ENCODE measurements at places on chromosomes 13 and 19.

- H3K27ac ChIP-seq: no peak overlapping the region
- DNase-seq: no peak
- peaks cover 11% of the 10 kb centered on the region for H3K36me3 ChIP-seq
- no peak overlapping the region for H3K4me3 ChIP-seq
- peaks cover 100% of the 10 kb centered on the region for H3K27me3 ChIP-seq
Observed at GRCh38 chr19:13027557-13027956, 32.3 kb downstream of the NFIX start.

DNA sequence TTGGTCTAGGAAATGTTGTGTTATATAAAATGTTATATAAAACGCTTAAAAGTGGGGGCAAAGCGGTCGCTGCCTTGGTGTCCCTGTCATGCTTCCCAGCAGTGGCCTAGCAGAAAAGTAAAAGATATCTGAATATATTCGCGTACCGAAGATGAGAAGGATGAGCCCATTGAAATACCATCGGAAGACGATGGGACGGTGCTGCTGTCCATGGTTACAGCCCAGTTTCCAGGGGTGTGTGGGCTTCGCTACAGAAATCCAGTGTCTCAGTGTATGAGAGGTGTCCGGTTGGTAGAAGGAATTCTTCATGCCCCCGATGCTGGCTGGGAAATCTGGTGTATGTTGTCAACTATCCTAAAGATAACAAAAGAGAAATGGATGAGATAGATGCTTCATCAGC, 110.9 kb upstream of the DIAPH3 start:
- no peaks in the 10 kb centered on the region for H3K36me3 ChIP-seq
- H3K4me3 ChIP-seq: no peak overlapping the region
- H3K27me3 ChIP-seq: no peaks in the 10 kb centered on the region
- H3K27ac ChIP-seq: no peak overlapping the region

DNA sequence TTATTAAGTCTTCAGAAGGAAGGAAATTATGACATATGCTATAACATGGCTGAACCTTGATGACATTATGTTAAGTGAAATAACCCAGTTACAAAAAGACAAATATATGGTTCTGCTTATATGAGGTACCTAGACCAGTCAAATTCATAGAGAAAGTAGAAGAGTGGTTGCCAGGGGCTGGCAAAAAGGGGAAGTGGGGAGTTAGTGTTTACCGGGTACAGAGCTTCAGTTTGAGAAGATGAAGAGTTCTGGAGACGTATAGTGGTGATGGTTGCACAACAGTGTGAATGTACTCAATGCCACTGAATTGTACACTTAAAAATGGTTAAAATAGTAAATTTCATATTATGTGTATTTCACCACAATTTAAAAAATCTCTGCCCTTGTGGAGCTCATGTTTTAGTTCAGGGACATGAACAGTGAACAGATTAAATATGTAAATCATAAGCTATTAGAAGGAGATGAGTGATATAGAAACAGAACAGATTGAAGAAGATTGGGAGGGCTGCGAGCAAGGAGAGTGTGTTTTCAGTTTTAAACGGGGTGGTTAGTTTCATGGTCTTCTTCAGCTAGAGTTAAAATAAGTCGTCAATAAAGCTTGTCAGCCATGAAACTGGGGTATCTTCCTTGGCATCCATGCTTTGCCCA, 355.2 kb downstream of the KCNRG start:
- no peaks in the 10 kb centered on the region for H3K27me3 ChIP-seq
- H3K4me3 ChIP-seq: no peak overlapping the region
- no peak overlapping the region for H3K27ac ChIP-seq
- H3K4me1 ChIP-seq: peaks cover 13% of the 10 kb centered on the region
- no peak for DNase-seq

GRCh38 chr13:112859817-112860190, 109.2 kb upstream of the MCF2L start:
- H3K4me1 ChIP-seq: no peaks in the 10 kb centered on the region
- H3K27ac ChIP-seq: no peak overlapping the region
- H3K27me3 ChIP-seq: no peaks in the 10 kb centered on the region
- no peak overlapping the region for H3K4me3 ChIP-seq
- DNase-seq: no peak

GRCh38 chr13:112970552-112971287, 1.7 kb downstream of the MCF2L start:
- peaks cover 13% of the 10 kb centered on the region for H3K4me1 ChIP-seq
- no peak overlapping the region for H3K27ac ChIP-seq
- no peak overlapping the region for H3K4me3 ChIP-seq

- DNase-seq: no peak
- no peak overlapping the region for H3K27ac ChIP-seq
- peaks cover 25% of the 10 kb centered on the region for H3K36me3 ChIP-seq
- H3K4me3 ChIP-seq: no peak overlapping the region
- no peaks in the 10 kb centered on the region for H3K27me3 ChIP-seq
Observed at GRCh38 chr19:15114153-15114540, 6.9 kb downstream of the SYDE1 start.

DNA sequence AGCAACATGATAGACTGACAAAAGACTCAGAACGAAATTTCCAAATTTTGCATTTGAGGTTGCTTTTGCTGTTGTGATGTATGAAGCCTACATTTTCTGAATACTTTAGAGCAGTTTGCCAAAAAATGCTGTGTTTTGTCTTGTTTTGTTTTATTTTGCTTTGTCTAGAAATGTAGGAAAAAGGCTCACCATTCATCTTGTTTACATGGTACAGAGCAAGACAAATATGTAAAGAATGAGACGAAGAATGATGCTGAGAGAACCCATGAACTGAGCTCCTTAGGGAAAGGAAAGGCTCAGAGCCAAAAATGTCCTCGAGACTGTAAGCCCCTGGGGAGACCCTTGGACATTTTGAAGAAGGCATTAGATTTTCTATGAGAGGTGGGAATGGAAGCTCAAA, 6.8 kb upstream of the SPART start:
- no peak overlapping the region for H3K4me3 ChIP-seq
- H3K4me1 ChIP-seq: no peaks in the 10 kb centered on the region
- DNase-seq: no peak
- no peak overlapping the region for H3K27ac ChIP-seq
- no peaks in the 10 kb centered on the region for H3K36me3 ChIP-seq

DNA sequence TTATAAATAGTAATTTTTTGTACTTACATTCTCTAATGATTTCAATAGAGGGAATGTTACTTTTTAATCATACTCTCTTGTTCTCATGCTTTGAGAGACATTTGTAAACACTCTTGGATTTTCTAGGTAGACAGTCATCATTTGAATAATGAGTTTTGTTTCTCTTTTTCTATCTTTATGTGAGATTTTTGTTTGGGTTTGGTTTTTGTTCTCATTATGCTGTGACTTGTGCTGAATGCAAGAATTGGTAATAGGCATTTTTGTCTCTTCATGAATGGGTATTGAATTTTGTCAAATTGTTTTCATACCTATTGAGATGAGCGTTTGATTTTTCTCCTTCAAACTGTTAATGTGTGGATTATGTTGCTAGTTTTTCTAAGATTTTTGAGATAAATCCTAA, 56.8 kb upstream of the GPR183 start:
- no peak overlapping the region for H3K27ac ChIP-seq
- H3K27me3 ChIP-seq: no peaks in the 10 kb centered on the region
- DNase-seq: no peak
- no peak overlapping the region for H3K4me3 ChIP-seq
- peaks cover 6% of the 10 kb centered on the region for H3K4me1 ChIP-seq

- DNase-seq: no peak
- H3K36me3 ChIP-seq: peaks cover 15% of the 10 kb centered on the region
- no peak overlapping the region for H3K27ac ChIP-seq
- peaks cover 30% of the 10 kb centered on the region for H3K4me1 ChIP-seq
- H3K27me3 ChIP-seq: no peaks in the 10 kb centered on the region
Observed at GRCh38 chr13:29589234-29589633, 6.3 kb downstream of the SLC7A1 start.

DNA sequence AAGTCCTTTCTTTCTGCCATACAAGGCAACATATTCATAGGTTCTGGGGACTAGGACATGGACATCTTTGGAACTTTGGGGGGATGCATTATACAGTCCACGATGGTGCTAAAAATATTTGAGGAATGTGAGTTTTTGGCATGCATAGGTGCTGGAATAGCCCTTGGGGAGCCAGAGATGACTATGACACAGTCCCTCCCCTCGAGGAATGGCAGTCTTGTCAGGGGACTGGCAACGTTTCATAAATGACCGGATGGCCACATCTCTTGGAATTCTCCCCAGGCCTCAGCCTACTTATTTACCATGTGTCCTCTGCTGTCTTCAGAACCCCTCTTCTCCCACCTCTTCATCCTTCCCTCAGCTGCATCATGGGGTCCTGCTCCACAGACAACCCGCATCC, 13.6 kb downstream of the MEIOSIN start:
- H3K27me3 ChIP-seq: peaks cover 16% of the 10 kb centered on the region
- no peaks in the 10 kb centered on the region for H3K4me1 ChIP-seq
- H3K36me3 ChIP-seq: no peaks in the 10 kb centered on the region
- DNase-seq: no peak

DNA sequence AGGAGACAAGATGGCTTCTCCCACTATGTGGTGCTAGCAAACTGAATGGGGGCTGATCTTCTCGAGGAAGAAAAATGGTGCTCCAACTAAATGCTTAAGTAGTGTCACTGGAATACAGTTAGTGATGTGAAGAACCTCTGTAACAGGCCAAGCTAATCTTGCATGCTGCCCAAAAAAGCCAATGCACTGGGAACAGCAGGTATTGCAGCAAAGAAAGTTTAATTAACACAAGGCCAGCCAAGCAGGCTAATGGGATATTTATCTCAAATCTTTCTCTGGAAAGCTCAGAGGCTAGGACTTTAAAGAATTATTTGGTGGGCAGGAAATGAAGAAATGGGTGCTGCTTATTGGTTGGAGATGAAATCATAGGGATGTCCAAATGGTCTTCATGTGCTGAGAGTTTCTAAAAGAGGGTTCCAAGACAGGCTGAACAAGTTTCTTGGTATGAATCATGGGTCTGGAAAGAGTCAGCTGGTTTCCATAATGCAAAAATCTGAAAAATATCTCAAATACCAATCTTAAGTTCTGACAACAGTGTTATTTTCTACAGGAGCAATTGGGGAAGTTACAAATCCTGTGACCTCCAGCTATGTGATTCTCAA, 1550.5 kb downstream of the SLITRK5 start:
- H3K4me1 ChIP-seq: no peaks in the 10 kb centered on the region
- no peaks in the 10 kb centered on the region for H3K27me3 ChIP-seq
- H3K4me3 ChIP-seq: no peak overlapping the region
- no peak for DNase-seq
- H3K27ac ChIP-seq: no peak overlapping the region
- H3K36me3 ChIP-seq: no peaks in the 10 kb centered on the region

GRCh38 chr13:32323912-32324311, 8.6 kb downstream of the BRCA2 start:
- no peak for DNase-seq
- H3K27me3 ChIP-seq: no peaks in the 10 kb centered on the region
- H3K27ac ChIP-seq: no peak overlapping the region
- no peaks in the 10 kb centered on the region for H3K4me1 ChIP-seq
- no peak overlapping the region for H3K4me3 ChIP-seq

- H3K4me3 ChIP-seq: no peak overlapping the region
- H3K4me1 ChIP-seq: peaks cover 18% of the 10 kb centered on the region
- no peak for DNase-seq
- H3K36me3 ChIP-seq: no peaks in the 10 kb centered on the region
- no peaks in the 10 kb centered on the region for H3K27me3 ChIP-seq
- no peak overlapping the region for H3K27ac ChIP-seq
Observed at GRCh38 chr13:71018544-71018943, 848.5 kb downstream of the DACH1 start.

DNA sequence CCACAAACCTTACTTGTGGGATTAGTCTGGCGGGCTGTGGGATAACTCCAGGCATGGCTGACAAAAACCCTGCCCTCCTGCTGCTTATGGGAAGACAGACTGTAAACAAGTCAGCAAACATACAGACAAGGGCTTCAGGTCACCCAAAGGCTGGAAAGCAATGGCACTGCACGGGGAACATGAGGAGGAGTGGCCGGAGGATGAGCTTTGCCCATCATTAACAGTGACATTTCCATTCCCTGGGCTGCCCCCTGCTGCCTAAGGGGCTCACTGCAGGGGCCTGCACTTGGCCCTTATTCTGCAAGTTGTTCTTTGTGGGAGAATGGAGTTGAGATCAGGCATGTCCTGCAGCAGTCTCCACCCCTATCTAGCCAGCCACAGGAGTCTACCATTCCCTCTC, 91.3 kb downstream of the UQCRFS1 start:
- H3K4me3 ChIP-seq: no peak overlapping the region
- H3K36me3 ChIP-seq: no peaks in the 10 kb centered on the region
- no peak overlapping the region for H3K27ac ChIP-seq
- H3K4me1 ChIP-seq: peaks cover 3% of the 10 kb centered on the region
- peaks cover 13% of the 10 kb centered on the region for H3K27me3 ChIP-seq
- DNase-seq: no peak

- H3K27me3 ChIP-seq: no peaks in the 10 kb centered on the region
- H3K4me3 ChIP-seq: no peak overlapping the region
- no peak overlapping the region for H3K27ac ChIP-seq
- H3K36me3 ChIP-seq: peaks cover 7% of the 10 kb centered on the region
- no peak for DNase-seq
- H3K4me1 ChIP-seq: no peaks in the 10 kb centered on the region
Observed at GRCh38 chr19:4694211-4694987, 24.3 kb upstream of the MYDGF start.

DNA sequence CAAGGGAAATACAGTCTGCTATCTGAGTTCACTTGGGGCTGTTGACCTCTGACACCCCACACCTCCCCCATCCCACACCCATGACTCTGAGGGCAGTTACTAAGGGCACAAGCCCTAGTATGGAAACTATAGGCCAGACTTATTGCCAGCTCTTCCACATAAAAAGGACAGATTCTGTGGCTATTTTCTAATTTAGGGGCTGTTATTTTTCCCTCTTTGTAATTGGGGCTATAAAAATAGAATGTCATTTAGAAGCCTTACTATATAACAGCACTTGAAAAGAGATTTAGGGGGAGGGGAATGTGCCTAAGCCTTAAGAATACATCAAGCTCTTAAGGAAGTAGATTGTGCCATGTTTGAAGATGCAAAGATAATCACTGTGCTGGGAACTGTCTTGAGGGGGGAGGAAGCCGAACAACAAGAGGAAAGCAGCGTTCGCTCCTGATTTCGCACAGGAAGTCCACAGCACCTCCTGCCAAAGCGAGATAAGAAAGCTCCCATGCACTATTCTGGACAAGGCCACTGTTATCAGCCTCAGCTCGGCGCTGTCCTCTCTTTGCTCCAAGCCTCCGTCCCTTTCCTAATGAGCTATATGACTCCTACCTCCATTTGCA, 86.6 kb downstream of the FLT1 start:
- no peaks in the 10 kb centered on the region for H3K27me3 ChIP-seq
- H3K4me3 ChIP-seq: no peak overlapping the region
- no peak overlapping the region for H3K27ac ChIP-seq
- H3K4me1 ChIP-seq: peaks cover 15% of the 10 kb centered on the region
- H3K36me3 ChIP-seq: no peaks in the 10 kb centered on the region

- H3K36me3 ChIP-seq: no peaks in the 10 kb centered on the region
- DNase-seq: no peak
- H3K4me1 ChIP-seq: peaks cover 58% of the 10 kb centered on the region
Observed at GRCh38 chr19:19457671-19458070, 52.2 kb downstream of the GATAD2A start.
